ENCODE measurements at places on chromosomes 6 and 20.

- no peak for DNase-seq
These were observed 46.0 kb downstream of the NUDT3 start for GRCh38 chr6:34346175-34347119.

- no peak for DNase-seq
These were observed 152.4 kb upstream of the MAN1A1 start for GRCh38 chr6:119501798-119502483.

GRCh38 chr6:111871725-111872400 is 1.4 kb downstream of the FYN start:
- DNase-seq = peak; percentile 58

GRCh38 chr6:33075568-33076405 is at the start of gene HLA-DPB1:
TSS of gene HLA-DPB1 (plus strand) at chr6:33075990. CDS start at chr6:33076042, 52 bp downstream.
- peak; percentile 66 for DNase-seq

DNA sequence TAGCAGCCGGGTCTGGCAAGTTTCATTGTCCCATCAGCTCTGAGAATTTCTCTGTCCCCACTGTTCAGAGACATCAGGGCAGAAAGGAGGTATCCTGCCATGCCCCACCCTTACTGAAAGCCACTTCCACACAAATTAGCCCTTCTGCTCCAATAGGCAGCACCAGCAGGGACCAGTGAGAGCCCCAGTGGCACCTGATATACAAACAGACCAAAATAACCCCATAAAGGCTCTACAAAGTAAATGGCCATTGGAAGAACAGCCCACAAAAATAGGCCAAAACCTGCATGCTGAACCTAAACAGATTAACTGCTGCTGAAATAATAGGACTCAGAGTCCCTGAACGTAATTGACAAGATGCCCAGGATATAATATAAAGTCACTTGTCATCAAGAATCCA is 199.9 kb downstream of the TMEM200A start:
- no peak for DNase-seq

- peak; percentile 6 for DNase-seq
These were observed 714.5 kb upstream of the EYS start for GRCh38 chr6:66421570-66421969.

DNA sequence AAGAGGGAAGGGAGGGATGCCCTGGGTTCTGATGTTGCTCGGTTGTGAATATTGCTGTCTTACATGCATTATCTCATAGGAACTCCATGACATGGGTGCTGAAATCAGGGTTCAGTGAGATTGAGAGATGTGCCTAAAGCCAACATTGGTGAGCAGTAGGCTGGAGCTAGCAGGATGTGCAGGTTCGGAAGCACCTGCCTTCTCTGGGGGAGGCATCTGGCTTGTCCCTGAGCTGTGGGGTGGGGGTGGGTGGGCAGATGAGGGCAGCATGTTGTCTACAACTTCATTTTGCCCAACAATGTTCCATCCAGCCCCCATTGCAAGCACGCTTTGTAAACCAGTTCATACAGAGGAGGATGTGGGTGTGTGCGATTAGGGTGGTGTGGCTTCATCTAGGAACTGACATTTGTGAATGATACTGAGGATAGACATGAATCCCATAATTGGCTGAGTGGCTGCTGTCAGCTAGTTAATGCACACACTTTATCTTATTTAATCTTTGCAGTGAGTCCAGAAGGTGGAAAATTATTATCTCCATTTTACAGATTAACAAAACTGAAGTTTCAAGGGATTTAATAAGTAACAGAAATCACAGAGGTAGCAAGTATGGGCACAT is 119.4 kb downstream of the SYNDIG1 start:
- no peak for DNase-seq

- peak; percentile 89 for DNase-seq
These were observed 103.1 kb upstream of the SPACA1 start for GRCh38 chr6:87944541-87944954.

GRCh38 chr6:122452509-122452908 is 19.1 kb downstream of the SERINC1 start:
- DNase-seq = no peak

GRCh38 chr20:1083431-1084080 is 34.8 kb upstream of the PSMF1 start:
- no peak for DNase-seq

GRCh38 chr6:107764684-107765460 is 59.2 kb downstream of the SCML4 start:
- no peak for DNase-seq

- peak; percentile 48 for DNase-seq
These were observed 10.4 kb upstream of the KCNK5 start for GRCh38 chr6:39239527-39240154.

GRCh38 chr6:47169785-47170616 is 127.9 kb upstream of the ADGRF1 start:
- no peak for DNase-seq

GRCh38 chr6:71385111-71385822 is 96.7 kb downstream of the OGFRL1 start:
- DNase-seq = no peak

DNA sequence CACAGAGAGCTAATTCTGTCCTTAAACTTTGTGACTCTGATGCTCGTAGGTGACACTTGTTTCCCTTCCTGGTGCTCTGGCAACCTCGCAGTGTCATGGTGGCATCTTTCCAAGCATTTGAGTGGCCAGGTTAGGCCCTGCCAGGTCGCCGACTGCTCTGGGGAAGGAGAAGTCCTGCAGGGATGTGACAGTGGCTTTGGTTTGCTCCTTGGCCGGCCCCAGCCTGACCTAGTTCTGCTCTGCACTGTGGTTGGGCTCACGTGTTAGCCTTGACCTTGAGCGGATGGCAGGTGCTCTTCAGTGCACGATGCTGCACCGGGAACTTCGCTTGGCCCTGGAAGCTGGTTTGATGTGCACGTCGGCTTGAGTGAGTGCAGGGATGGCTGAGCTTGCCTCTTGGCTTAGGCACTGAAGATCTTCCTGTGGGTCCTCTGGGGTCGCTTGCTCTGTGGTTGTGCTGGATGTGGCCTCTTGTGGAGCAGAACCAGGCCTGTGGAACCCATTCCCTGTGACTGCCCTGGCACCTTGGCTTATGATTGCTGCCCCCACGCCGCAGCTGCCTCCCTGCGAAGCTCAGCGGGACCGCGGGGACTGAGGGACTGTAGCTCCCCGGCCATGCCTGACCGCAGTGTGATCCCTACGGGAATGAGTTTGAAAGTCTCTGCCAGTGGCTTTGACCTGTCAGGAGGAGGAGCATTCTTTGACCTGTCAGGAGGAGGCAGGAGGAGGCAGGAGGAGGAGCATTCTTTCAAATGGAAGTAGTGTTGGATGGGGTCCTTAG is 8.7 kb downstream of the OSBPL2 start:
- DNase-seq = no peak

DNA sequence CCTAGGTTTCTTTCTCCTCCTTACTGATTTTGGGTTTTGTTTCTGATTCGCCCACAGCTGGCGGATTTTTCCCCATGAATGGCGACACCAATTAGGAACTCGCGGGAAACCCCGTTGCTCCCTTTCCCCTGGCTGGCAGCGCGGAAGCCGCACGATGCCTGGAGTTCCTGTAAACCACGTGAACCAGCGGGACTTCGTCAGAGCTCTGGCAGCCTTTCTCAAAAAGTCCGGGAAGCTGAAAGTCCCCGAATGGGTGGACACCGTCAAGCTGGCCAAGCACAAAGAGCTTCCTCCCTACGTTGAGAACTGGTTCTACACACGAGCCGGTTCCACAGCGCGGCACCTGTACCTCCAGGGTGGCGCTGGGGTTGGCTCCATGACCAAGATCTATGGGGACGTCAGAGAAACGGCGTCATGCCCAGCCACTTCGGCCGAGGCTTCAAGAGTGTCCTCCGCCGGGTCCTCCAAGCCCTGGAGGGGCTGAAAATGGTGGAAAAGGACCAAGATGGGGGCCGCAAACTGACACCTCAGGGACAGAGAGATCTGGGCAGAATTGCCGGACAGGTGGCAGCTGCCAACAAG is 3.2 kb upstream of the SEC23B start:
- peak; percentile 16 for DNase-seq

DNA sequence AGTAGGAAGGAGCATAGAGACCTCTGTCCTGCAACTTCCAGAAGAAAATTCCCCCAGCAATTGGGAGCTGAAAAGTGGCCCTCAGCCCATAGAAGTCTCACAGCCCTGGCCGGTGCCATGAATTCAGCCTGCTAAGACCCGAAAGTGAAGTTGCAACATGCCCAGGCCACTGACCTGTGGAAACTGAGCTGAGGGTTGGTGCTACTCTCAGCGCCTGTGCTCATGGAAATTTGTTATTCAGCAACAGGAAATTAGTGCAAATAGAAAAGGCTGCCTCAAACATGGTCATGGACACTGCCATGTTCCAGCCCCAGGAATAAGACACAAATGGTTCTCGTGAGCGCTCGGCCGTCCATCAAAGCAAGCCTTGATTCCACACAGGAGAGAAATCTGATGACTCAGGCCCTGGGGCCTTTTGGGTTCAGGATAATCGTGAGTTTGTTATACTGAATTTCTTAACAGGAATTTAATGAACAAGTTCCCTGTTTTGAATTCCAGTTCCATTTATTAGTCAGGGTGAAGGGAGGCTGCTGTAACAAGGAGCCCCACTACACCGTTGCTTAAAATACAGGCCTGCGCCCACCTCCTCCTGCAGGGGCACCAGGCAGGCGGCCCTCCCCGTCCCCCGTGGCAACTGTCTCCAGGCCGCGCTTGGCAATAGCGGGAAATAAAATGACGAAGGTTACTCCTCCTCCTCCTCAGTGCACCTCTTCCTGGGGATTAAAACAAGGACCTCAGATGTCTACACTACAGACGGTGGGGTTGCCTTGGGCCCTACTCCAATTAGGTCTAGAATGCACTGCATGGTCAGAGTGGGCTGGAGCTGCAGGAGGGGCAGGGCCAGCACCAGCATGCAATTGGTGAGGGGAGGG is 152.9 kb downstream of the ERMARD start:
- DNase-seq = no peak

DNA sequence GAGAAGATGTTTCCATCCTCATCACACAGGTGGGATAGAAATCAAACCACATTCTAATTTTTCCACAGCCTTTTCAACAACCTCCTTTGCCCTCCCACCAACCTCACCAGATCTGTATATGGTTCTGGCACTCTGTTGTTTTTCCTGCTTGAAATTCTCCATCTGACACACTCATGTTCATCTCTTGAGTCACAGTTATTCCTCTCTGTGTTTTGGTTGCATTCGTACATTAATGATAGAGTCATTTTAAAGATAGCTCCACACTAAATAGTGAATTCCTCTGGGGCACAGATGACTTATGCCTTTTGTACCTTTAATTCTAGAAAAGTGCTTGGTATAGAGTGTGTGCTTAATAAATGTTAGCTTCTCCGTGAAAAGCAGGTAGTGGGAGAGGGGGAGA is 1.4 kb upstream of the GCLC start:
- DNase-seq = no peak

DNA sequence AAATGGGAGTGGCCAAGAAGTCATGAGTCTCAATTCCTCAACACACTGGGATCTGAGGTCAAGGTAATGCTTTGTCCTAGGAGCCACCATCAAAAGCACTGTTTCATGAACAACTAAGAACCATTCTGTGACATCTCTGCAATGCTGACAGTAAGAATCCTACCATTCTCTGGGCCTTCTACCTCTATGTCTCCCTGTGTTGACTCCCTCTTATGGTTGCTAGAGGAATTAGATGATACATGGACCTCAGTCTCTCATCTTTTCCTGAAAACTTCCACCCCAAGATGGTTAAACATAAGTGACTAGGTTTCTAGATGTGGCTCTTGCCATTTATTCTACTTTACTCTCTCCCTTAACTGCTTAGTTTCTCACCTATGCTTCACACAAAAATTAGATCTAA is 9.1 kb downstream of the MTRF1L start:
- no peak for DNase-seq

GRCh38 chr6:7684076-7684475 is 41.8 kb upstream of the BMP6 start:
- no peak for DNase-seq

DNA sequence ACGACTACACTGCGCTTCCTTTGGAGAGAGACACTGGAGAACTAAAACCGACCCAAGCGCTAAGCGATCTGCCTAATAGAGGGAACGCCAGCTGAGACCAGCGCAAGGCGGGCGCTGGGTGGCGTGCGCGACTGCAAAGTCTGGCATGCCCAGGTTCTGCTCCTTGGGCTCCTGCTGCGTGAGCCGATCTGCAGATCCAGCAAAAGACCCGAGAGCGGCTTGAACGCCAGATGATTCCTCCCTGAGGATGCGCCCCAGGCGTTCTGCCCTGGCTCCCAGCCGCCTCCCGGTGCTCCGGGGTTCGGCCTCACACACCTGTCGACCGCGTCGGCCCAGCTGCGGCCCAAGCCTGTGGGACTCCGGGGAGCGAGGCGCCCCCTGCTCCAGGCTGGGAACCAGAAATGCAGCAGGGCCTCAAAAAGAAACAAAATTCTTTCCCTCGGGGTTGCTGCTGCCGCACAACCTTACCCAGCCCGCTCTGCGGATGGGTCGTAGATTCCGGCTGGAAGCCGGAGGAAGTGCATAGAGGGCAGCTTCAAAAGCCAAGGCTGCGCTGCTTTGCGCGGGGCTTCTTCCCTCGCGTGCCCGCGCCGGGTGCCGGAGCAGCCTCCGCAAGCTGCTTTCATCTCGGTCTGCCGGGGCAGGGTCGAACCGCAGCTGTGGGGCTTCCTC is 17.9 kb upstream of the PRDM13 start:
- peak; percentile 81 for DNase-seq

GRCh38 chr6:138417493-138418117 is 13.6 kb downstream of the HEBP2 start:
- DNase-seq = no peak

- no peak for DNase-seq
These were observed 71.3 kb upstream of the SOX4 start for GRCh38 chr6:21522143-21522747.

DNA sequence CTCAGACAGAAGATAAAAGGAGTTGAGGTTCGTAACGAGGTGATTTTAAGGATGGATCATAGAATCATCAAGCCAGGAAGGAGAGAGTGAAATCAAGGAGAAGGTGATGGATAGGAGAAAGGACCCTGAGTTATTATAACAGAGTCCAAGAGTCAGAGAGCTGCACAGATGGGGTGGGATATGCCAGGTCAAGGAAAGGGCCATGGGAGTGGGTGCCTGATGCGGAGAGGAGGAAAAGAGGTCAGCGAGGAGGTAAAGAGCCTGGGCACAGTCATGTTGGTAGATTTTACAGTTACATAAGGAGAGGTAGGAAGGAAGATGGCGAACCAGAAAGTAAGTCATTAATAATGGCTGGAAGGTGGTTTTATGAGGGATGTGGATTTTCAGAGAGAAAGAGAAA is 114.9 kb downstream of the LAMA2 start:
- no peak for DNase-seq

DNA sequence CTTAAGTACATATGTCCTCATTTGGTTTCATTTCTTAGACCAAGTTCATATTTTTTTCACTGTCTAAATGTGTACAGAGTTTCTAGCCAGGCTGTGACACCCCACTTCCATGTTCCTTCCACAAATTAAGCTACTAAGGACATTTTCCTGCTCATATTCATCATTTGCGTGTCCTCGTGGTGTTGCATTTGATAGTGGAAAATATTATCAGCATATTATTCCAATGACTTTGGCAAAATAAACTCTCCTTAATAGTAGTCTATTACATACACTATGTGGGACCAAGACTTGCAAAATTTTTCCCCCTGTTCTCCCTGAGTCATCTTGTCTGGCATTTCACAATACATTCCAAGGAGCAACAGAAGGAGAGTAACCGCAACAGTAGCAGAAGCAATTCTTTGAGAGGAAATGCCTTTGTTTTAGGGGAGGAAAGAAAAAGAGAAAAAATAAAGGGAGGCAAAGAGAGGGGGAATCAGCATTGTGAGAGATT is 599.2 kb downstream of the COL12A1 start:
- no peak for DNase-seq
